ENCODE measurements at places on chromosomes 12 and 14. TPM values are rescaled to one million over a fixed set of nuclear protein-coding genes. Genes with fewer than 3 reads are reported as not detected.
A peak's percentile ranks its signal among the peaks of the same experiment; 100 is the strongest.

The SERPINA10 gene
- total RNA-seq: not detected

DNA sequence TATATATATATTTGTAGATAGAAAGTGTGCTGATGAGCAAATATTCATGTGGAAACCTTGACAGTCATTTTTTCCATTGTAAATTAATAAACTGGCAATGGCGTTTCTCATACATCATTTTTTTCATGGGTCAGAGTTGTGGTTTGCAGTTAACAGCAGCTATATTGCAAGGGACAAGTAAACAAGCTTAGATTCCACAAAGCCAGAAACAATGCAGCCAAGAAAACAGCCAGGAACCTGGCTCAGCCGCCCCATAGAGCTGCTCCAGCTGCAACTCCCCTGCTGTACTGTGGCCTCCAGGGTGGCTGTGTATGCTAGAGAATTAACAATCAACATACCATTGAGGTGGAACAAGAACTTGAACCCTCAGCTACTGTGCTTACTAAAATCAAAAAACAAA is 298.2 kb downstream of the TMEM132D start:
- H3K4me1 ChIP-seq: no peaks in the 10 kb centered on the region
- H3K27me3 ChIP-seq: no peaks in the 10 kb centered on the region
- no peaks in the 10 kb centered on the region for H3K36me3 ChIP-seq
- no peak overlapping the region for H3K4me3 ChIP-seq

DNA sequence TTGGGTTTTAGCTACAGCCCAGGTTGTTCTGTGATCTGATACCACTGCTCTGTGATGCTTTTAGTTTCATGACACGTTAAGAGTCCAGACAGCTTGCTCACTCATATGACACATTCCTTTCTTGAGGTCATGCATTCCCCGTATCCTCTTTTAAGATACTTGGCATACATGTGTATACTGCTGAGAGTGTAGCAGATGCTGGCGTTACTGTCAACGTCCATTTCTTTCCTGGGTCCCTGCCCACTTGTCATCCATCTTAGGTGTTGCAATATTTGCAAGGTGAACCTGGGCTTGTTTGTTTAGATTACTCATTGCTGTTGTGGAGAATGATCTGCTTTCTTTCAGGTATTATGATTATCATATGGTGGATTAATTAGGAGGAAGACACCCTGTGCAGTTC is 9.1 kb upstream of the EMP1 start:
- H3K27ac ChIP-seq: no peak overlapping the region
- DNase-seq: no peak
- no peak overlapping the region for H3K4me3 ChIP-seq
- no peaks in the 10 kb centered on the region for H3K4me1 ChIP-seq
- H3K27me3 ChIP-seq: no peaks in the 10 kb centered on the region

- H3K27ac ChIP-seq: peak overlapping the region; percentile 81
- H3K4me1 ChIP-seq: peaks cover 20% of the 10 kb centered on the region
- no peak overlapping the region for H3K4me3 ChIP-seq
- peaks cover 63% of the 10 kb centered on the region for H3K36me3 ChIP-seq
These were observed 29.0 kb downstream of the RNF34 start for GRCh38 chr12:121428883-121429282.

- no peaks in the 10 kb centered on the region for H3K27me3 ChIP-seq
- no peak overlapping the region for H3K4me3 ChIP-seq
- no peak for DNase-seq
- H3K4me1 ChIP-seq: peaks cover 10% of the 10 kb centered on the region
These were observed 167.9 kb upstream of the NTF3 start for GRCh38 chr12:5264006-5264405.

GRCh38 chr14:33985242-33985641 is 34.4 kb upstream of the EGLN3 start:
- no peak overlapping the region for H3K4me3 ChIP-seq
- no peak overlapping the region for H3K27ac ChIP-seq
- no peak for DNase-seq
- H3K36me3 ChIP-seq: no peaks in the 10 kb centered on the region

Data from gastrocnemius medialis (tissue), 4 donors.